ENCODE measurements at places on chromosomes 2 and 18.

GRCh38 chr2:237403024-237403882, 10.7 kb downstream of the COL6A3 start:
- no peak for DNase-seq

DNA sequence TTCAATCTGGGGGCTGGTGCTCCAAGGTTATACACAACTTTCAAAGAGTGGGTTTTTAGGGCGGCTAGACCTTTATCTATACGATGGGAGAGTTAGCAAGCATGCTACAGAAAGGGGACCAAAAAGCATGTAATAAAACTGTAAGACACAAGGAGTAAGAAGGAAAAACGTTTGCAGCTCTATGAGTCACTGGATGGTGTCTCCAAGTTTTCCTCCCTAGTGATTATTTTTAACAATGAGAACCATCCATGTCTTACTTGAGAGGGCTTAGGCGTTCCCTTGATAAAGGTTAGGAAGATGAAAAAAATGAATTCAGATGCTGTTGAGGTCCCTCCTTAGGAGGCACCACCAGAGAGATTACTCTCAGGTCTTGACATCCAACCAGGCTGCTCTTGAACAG, 75.9 kb downstream of the HRH4 start:
- no peak for DNase-seq

- peak; percentile 11 for DNase-seq
Measured at GRCh38 chr2:10579876-10580514, 109.8 kb downstream of the NOL10 start.

GRCh38 chr2:29014811-29015421, 33.8 kb downstream of the TOGARAM2 start:
- peak; percentile 87 for DNase-seq

- no peak for DNase-seq
Measured at GRCh38 chr2:166563894-166564293, 69.8 kb upstream of the SCN7A start.

DNA sequence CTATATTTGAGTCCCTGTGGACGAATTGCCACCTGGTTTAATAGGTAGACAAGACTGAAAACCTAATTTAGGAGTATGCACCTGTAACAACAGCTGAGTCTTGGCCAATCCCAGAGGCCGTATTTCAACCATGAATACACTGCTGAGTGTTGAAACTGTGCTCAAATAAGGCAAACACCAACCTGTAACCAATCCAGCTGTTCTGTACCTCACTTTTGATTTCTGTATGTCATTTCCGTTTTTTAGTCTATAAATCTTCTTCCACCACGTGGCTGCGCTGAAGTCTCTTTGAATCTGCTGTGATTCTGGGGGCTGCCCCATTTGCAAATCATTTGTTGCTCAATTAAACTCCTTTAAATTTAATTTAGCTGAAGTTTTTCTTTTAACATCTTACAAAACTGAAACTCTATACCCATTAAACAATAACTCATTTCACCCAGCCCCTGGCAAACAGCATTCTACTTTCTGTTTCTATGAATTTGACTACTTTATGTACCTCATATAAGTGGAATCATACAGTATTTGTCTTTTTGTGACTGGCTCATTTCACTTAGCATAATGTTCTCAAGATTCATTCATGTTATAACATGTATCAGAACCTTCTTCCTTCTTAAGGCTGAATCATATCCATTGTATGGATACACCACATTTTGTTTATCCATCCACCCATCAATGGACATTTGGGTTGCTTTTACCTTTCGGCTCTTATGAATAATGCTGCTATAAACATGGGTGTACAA, 7.5 kb upstream of the YPEL5 start:
- DNase-seq = no peak

DNA sequence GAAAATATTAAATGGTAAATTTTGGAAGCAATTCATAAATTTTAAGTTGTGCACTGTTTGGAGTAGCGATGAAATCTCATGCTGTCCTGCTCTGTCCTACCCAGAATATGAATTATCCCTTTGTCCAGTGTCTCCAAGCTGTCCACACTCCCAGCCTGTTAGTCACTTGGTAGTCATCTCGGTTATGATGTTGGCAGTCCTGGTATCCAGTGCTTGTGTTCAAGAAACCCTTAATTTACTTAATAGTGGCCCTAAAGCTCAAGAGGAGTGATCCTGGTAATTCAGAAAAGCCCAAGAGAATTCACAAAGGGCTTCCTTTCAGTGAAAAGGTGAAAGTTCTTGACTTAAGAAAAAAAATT, 71.8 kb upstream of the STAM2 start:
- no peak for DNase-seq

DNA sequence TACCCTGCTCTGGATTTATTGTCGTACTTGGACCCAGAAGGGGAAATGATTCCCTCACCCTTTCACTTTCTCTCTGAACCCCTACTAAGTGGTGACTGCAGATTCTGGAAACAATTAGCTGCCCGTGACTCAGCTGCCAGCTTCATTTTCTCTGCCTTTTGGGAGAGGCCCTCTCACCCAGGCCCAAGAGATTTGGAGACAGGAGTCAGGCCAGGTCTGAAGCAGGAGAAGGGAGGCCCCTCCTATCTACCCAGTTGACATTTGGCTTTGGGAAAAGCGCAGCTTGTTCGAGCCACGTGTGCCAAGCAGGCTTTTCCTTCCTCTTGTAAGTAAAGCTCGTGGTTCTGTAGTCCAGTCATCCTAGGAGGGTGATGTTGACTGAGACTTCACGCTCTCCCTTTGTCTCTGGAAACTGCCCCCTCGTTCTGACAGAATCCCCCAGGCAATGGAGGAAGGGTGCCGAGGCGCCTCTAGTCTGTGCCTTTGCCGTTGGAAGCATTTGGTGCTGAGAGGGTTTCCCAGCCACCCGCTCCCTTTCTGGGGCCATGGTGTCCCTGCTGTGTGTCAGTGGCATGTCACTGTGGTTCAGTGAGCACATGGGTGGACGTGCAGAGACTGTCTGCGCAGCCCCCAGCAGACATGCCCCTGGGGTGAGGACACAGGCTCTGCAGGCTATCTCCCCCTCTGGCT, 8.6 kb downstream of the OXER1 start:
- no peak for DNase-seq

DNA sequence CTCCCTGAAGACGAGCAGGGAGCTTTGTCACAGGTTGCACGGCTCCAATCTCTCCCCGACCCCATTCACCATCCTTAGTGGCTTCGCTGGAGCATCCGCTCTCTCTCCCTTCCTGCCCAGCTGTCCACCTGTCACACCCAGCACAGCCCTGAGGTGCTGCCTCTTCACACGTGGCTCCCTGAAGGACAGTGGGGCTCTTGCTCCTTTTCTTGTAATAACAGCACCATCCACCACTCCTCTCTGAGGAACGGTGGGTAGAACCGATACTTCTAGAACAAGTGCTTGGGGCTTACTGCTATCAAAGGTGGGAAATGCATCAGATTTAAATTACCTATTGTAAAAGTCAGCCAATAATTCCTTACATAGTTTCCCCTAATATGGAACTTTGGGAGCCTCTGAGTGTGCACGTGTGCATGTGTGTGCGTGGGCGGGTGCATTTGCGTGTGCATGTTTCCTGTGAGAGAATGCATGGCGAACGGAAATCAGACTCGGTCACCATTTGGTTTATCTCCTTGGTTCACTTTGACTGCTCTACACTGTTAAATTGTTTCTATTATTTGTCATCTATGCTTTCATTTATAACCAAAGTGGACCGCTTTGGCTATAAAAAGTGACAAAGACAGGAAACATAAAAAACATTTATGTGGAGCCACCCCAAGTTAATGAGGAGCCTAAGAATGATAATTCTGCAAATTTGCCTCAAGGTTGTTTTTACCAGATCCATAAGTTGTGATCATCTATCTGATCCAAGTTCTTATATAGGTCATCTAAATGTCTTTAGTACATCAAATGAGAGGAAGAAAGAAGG, 39.1 kb downstream of the KLHL29 start:
- DNase-seq = no peak

- no peak for DNase-seq
Measured at GRCh38 chr2:154526234-154526633, 172.3 kb upstream of the KCNJ3 start.

DNA sequence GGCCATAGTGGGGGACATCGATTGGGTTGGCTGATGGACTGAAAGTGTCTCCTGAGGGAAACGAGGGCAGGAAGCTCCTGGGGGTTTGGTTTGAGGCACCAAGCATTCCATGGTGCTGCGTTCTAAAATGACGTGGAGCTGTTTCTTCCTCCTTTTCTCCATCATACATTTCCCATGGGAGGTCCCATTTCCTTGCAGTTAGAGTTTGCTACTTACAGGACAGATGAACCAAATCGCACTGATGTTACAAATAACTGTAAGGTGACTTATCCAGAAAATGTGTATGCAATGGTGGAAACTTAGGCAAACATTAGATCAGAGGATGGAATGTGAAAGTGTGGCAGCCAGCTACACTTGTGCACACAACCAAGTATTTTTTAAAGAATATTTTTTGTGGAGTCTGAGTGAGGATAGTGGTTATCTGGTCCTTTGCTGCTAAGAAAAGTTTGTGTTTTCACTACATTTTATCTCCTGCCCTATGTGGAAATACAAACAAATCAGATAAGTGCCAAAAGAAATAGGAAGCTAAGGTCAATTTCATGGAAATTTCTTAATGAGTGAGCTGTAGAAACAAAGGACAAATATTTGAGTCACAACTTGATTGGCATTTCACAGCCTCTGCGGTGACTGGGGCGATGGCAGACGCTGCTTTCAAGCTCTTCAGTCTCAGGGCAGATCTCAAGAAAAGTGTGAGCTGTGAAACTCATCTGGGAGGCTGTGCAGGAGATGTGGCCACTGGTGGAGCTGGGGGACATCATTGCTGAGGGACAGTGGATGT, 256.2 kb downstream of the TSN start:
- DNase-seq = no peak

GRCh38 chr2:26456440-26457250, 21.3 kb downstream of the OTOF start:
- no peak for DNase-seq

- no peak for DNase-seq
Measured at GRCh38 chr18:33444709-33445108, 4.2 kb upstream of the CCDC178 start.

GRCh38 chr2:237085248-237086221, at the start of gene COPS8:
TSS of gene COPS8 (plus strand) at chr2:237085889. CDS start at chr2:237085965, 76 bp downstream.
- DNase-seq = peak; percentile 77

Data from Jurkat, Clone E6-1 (cell line).